MM.1S (cell line): ENCODE measurements at places on chromosomes 7 and 10.

DNA sequence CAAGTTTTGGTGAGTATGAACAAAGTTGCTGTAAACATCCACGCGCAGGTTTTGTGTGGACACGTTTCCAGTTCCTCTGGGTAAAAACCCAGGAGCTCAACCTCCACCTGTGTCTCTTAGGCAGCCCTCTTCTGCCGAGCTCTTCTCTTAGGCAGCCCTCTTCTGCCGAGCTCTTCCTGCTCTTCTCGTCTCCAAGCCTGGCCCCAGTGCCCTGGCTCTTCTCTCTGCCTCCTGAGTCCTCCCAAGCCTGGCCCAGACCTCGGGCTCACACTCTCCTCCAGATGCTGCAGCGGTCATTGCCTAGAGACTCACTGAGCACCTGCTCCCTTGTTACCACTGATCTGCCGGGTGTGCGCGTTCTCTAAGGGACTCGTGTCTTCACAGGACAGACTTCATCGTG, 38.7 kb upstream of the BNIP3 start:
- no peak for DNase-seq

DNA sequence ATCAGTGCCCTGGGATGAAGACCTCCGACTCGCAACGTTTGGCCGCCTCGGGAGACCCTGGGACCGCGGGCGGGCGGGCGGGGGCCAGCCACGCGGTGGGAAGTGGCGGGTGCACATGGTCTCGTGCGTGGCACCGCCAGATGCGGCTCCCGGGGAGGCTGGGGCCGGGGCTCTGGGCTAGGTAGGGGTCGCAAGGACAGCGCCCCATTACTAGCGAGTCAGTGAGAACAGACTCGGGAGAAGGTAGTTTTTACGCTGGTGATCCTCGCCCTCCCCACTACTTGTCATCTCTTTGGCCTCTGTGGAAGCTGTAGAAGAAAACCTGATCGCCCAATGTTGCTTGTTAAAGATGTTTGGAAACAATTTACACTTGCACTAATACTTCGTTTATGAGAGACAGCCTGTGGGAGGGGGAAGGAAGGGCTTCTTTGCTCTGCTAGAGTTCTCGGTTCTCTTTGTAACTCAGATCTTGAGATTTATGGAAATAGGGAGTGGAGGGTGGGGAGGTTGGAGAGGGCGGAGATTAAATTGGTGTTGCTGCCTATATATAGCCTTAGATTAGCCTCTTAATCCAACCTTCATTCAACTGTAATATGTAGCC, 591 bp downstream of the BZW2 start:
- peak; percentile 29 for DNase-seq

GRCh38 chr7:139784648-139785047, 6.8 kb upstream of the HIPK2 start:
- no peak for DNase-seq

- no peak for DNase-seq
These were observed 75.4 kb downstream of the NUDCD3 start for GRCh38 chr7:44415047-44415446.

- DNase-seq: no peak
These were observed 123.5 kb downstream of the ADCY1 start for GRCh38 chr7:45697576-45698136.

GRCh38 chr10:74851831-74852230, 25.4 kb downstream of the KAT6B start:
- DNase-seq: no peak

- DNase-seq: no peak
These were observed 167.8 kb downstream of the BAMBI start for GRCh38 chr10:28845009-28845682.

- DNase-seq: peak; percentile 58
These were observed 170.9 kb upstream of the SMIM30 start for GRCh38 chr7:113289140-113289740.

GRCh38 chr10:4316161-4316810, 509.7 kb upstream of the AKR1E2 start:
- no peak for DNase-seq

GRCh38 chr7:398888-399287, 108.9 kb downstream of the FOXL3 start:
- no peak for DNase-seq

DNA sequence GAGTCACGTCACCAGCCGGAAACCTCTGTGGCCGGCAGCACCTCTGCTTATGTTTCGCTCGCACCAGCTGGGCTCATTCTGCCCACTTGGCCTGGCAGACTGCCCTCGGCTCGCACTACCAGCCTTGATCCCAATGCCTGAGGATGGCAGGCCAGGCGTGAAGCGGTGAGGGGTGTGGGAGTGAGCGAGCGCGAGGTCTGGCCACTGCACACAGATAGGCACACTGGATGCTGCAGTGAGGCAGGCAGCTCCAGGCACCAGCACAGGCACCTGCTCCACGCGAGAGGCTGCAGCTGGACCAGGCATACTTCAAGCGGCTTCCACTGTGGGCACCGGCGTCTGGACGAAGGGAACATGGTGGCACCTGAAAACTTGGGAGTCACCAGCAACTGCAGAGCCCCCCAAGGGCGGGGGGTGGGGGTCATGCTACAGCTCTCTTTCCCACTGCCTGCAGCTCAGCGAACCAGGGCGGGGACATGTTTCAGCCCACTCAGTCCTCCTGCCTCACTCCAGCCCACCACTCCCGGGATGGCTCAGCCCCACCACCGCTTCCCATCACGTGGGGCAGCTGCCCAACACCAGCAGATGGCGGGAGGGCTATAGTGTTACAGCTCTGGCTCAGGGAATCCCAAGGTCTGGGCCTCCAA, 5.4 kb upstream of the DMTF1 start:
- DNase-seq: no peak

DNA sequence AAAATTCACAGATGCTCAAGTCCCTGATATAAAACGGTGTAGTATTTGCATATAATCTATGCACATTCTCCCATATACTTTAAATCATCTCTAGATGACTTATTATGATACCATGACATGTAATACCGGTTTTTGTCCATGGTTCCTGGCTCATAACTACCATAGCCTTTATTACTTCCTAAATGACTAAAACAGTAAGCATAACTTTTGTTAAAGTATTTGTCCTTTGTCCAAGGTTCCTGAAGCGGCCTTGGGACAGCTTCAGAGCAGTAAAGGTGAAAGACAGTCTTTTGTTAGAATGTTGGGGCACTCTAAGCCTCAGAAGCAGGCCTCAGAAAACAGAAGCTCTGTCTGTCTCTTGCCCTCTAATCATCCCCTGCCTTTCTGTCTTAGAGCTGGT, 4.0 kb downstream of the CRCP start:
- DNase-seq: no peak

GRCh38 chr10:24494236-24494635, 229.5 kb downstream of the ARHGAP21 start:
- no peak for DNase-seq

DNA sequence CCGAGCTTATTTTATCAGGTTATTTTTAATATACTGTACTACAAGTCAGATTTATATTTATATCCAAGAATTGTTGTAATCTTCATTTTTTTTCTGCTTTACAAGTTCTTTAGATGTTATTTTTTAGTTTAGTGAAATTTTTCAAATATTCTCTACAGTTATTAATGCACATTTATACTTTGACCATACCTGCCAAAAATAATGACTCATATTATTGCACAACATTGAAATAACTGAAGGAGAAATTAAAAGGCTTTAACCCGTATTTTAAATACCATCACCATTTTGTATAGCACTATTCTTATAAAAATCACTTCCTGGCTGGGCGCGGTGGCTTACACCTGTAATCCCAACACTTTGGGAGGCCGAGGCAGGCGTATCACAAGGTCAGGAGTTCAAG, 278.5 kb downstream of the BICC1 start:
- DNase-seq: no peak
